Astrocyte of the hippocampus (primary cell): ENCODE measurements at places on chromosomes 13 and 19.
A peak's percentile ranks its signal among the peaks of the same experiment; 100 is the strongest.

- no peak for DNase-seq
Measured at GRCh38 chr19:10819124-10820060, 16.6 kb downstream of the TMED1 start.

DNA sequence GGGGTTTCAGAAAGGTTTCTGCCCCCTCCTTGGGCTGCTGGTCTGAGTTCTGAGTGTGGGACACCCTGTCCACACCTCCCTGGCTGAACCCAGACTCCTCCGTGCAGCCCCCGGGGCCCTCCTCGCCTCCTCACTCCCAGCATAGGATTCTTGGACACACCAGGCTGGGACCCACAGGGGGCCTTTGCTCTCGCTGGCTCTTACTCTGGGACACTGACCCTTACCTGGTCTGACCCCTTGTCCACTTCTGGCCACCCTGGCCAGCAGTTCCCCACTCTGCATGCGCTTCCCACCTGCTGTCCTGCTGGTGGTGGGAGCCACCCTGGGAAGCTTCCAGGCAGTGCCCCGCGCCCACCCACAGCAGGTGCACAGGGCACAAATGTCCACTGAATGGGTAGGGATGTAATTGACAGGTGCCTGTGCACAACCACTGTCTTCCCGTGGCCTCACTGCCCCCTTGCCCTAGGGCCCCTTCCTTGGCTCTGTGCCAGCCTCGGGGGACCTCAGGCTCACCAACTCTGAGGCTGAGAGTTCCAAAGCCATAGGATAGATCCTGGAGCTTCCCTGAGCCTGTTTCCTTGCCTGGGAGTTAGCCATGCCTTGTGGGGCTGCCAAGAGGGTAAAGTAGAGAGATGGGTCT, 7.0 kb upstream of the SLC25A42 start:
- DNase-seq, result no peak

DNA sequence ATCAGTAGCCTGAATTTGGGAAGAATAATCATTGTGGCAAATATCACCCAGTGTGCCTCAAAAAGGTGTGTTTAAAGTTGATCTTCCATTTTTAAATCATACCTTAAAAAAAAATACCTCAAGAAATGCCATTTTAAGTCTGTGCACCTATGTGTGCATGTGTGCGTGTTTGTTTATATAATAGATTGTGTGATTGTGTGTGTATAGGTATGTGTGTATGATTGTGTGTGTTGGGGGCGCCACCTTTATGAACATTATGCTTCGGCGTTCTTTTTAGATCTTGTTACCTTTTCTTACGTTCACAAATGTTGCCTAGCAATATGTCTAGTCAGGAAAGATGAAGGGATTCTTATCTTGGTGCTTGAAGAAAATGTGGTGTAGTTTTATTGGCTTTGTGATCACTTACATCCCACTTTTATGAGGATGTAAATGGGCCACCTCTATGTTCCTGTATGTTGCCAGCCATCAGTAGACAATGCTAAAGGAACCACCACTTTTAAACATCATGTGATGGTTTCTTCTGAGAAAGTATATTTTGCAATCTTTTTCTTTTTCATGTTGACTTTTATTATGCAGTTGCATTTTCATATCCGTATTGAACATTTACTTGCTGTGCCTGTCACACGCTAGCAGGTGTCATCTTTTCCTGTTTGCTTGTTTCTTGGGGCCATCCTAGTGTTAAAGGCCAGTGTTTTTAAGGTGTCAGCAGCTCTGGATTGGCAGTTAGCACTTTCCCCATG, 2.2 kb upstream of the IRS2 start:
- DNase-seq, result no peak

DNA sequence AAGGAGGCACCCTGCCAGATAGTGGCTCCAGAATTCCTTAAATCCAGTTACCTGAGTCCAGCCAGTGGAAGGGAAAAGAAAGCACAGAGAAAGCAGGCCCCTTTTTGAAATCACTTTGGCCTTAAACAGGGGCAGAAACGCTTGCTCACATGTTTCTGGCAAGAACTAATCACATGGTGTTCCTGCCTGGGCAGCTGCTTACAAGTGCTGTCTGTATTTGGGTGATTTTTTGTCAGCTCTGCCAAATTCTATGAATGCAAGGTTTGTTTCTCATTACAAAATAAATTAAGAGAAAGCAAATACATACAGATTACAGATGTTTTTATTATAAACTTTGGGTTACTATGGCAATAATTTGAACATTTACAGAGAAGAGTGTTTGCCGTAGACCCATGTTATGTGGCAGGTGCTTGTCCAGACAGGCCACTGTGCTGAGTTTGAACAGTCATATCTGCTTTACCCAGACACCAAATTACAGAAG, 1237.8 kb downstream of the SLITRK5 start:
- DNase-seq, result no peak

DNA sequence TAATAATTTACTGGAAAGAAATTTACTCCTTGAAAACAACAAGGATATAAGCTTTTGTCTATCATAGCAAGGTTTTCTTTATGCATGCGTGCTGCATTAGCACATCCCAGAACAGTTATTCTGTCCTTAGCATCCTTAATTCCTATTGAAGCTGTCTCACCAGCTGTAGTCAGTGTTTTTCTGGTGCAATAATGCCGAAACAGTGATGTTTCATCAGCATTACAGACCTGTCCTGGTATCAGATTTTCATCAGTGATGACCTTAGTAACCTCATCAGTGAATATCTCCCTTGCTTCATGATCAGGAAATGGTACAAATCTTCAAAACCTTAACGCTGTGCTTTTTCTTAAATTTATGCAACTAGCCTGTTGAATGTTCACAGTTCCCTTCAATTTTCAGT, 264.7 kb upstream of the STARD13 start:
- no peak for DNase-seq

DNA sequence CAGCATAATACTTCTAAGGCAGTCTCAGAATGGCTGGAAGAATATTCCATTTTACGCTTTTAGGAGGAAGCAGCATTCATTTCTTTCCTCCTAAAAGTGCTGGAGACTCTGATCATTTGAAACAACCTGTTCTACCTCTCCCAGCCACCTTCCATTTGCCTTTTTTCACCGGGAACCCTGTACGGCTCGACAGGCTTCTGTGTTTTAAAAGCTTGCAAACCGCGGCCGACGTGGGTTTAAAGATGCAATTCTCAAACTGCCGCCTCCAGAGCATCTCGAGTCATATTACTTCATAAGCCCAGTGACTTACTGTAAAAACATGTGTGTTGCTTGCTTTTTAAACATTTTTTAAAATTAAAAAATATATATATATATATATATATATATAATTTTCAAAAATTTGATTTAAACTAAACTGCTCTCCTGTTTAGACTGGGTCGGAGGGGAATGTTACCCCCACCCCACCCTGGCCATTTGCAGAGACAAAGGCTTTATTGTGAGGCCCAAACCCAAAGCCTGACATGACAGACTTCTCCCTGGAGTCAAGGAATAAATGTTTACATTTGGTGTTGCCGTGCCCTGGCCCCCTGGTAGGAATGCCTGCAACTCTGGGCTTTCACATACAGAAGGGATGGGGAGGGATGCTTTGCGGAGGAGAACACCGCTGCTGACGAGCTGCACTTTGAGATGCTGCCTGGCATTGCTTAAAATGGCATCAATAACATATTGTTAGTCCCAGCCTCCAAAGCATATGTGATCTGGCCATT, 30.4 kb downstream of the ZNF536 start:
- DNase-seq, result no peak

- DNase-seq, result no peak
Measured at GRCh38 chr13:71935166-71935840, 68.3 kb upstream of the DACH1 start.

- peak; percentile 91 for DNase-seq
Measured at GRCh38 chr19:50556282-50557008, 11.8 kb downstream of the LRRC4B start.

DNA sequence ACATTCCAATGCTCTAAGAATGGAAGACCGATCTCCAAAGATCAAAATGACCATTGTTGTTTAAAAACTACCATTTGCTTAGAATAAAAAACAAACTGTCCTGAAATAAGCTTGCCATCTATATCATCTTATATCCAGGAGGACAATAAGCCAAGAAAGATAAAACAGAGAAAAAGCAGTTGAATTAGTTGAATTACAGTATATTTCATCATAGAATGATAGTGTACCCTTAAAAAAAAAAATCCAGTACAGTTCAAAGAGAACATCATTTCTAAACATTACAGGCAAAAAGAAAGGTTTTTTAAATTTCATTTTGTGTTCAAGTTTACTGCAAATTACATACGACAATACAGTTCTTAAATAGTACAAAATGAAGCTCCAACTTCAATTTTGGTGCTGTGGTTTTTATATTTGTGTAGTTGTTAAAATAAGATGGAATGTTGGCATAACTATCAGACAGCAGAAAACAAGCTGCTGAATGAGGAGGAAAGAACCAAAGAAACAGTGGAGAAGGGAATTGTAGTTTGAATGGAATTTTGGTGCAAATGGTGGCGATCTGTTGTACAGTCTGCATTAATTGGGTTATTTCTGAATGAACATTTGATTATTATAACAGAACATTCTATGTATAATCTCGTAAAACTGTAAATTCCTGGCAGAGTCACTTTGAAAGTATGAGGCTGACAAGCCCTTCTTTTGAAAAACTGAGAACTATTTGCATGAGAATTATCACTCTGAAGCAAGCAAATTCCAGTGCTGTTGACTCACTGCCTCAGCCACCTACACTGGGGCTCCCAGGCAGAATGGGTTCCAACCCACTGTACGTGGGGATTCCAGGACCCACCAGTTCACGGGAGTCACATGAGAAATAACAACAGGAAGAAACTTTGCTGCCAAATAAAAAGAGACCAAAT, 37.7 kb downstream of the LHFPL6 start:
- peak; percentile 95 for DNase-seq

DNA sequence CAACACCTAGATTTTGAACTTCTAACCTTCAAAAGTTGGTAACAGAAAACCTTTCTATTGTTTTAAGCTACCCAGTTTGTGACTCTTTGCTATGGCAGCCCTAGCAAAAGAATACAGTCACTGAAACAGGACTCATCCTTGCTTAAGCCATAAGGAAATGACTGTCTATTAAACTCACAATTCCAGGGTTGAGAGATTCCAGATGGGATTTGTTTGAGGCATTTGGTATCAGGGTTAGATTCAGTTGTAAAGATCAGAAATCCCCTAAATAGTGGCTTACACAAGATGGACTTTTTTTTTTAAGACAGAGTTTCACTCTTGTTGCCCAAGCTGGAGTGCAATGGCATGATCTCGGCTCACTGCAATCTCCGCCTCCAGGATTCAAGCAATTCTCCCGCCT, 41.1 kb upstream of the RGCC start:
- no peak for DNase-seq

GRCh38 chr13:40758811-40759210, 12.2 kb downstream of the MRPS31 start:
- no peak for DNase-seq

DNA sequence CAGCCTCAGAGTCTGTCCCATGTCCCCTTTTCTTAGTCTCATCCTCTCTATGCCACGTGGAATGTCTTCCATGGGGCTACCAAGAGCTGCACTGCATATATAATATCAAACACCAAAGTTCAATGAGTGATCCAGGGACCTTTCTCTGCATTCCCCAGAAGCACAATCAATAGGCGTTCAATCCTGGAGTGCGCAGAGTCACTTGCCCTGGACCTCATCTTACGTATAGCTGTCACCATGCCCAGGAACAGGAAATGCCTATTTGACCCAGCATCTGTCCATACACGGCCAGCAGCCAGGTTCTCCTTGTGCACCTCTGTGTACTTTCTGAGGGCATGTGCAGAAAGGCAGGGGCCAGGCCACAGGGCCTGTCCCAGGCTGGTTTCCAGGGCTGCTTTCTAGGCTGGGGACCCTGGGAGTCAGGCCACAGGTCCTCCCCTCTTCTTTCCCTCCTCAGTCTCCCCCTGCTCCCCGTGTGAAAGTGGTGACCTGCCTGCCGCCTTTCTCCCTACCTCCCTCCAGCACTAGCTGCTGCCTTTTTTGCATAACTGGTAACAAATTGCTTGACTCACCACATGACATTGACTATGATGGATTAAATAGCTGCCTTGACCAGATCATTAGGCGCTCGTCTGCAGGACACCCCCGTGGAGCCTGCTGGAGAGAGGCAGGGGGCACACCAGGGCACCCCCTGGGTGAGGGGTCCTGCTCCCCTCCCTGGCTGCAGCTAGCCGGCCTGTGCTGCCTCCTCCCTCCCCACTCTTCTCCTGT, 222.0 kb downstream of the ZNF536 start:
- no peak for DNase-seq
